ENCODE measurements at places on chromosomes 7 and 10.

DNA sequence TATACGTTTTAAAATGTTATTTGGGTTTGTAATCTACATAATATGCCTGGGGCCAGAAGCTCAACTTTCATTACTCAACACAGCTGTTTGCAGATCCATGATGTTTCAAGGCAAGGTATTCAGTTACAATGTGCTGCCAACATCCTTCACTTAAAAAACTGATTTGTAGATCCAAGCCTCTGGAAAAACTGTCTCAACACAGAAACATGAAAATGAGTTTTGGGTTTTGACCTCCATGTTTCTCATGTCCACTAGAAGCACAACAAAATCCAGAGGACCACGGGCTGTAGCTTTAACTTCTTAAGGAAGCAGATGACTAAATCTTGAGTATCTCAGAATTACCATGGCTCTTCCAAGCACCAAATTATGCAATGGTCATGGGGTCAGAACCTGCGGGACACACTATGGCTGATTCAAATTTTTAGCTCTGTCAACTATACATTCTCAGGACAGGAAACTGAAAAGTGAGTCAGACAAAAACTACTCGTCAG is 247.1 kb upstream of the GRB10 start:
- peak; percentile 39 for DNase-seq

- no peak for DNase-seq
These were observed 207.1 kb upstream of the HDAC9 start for GRCh38 chr7:18288322-18289037.

- DNase-seq: peak; percentile 17
These were observed 32.5 kb upstream of the EIF4H start for GRCh38 chr7:74141705-74142104.

DNA sequence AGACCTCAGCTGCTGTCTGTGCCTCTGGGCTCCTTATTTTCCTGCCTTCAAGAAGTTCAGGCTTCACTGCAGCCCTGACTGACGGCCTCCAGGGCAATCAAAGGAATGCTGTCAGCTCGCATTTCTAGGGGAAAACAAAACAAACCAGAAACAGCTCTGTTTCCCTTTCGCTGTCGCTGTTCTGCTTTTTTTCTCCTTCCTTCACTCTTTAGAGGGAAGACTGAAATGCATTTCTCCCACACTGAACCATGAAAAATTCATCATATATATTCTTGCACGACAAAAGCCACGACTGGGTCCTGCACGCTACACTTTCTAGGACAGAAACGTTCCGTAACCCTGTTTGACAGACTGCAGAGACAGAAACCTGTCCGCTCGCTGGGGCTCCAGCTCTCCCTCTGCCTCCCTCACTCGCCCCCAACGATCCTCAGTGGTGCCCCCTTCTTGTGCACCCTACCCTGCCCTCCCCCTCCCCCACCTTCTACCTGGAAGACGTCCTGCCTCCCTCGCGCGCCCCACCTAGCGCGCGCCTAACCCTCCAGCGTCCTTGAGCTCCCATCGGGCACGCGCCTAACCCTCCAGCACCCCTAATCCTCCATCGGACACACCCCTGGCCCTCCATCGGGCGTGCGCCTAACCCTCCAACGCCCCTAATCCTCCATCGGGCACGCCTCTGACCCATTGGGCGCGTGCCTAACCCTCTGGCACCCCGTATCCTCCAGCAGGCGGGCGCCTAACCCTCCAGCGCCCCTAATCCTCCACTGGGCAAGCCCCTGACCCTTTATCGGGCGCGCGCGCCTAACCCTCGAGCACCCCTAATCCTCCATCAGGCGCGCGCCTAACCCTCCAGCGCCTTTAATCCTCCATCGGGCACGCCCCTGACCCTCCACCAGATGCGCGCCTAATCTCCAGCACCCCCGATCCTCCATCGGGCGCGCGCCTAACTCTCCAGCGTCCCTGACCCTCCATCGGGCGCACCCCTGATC is 37.1 kb downstream of the SVOPL start:
- peak; percentile 30 for DNase-seq

GRCh38 chr10:94206176-94206575 is 156.6 kb downstream of the NOC3L start:
- DNase-seq: no peak

GRCh38 chr10:27041196-27041595 is 59.1 kb downstream of the ANKRD26 start:
- DNase-seq: no peak

- peak; percentile 99 for DNase-seq
These were observed 2.2 kb upstream of the TRIM8 start for GRCh38 chr10:102641880-102642735.

DNA sequence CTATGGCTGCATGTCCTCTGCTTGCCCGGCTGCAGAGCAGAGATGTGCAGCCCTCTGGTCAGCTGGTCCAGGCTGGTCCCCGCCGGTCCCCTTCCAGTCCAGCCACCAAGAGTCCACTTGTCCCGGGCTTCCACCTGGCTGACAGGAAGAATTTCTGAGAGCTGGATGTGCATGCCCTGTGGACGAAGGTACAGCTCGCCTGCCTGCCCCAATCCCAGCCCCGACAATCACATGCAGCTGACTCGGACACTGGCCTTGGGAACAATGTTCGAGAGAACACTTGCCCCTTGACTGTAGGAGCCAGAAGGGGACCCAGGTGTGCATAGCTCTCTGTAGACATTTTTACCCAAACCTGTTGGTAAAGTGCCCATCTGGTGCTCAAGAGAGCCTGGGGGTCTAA is 11.8 kb downstream of the AVPI1 start:
- no peak for DNase-seq

DNA sequence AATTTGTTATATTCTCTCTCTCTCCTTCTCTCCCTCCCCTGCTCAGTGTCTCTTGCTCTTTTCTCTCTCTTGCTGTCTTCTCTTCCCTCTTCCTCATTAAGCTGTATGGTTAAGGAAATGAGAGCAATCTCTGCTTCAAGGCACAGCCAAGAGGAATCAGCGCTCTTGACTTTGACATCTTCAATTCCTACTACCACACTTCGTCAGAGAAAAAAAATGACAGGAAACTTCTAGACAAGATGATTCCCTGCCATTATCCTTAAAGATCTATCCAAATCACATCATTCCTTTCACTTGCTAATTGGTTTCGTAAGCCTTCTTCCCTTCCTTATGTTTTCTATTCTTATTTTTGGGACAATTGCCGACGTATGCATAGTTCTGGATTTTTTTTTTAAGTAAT is 425.0 kb downstream of the KCNMA1 start:
- DNase-seq: no peak

DNA sequence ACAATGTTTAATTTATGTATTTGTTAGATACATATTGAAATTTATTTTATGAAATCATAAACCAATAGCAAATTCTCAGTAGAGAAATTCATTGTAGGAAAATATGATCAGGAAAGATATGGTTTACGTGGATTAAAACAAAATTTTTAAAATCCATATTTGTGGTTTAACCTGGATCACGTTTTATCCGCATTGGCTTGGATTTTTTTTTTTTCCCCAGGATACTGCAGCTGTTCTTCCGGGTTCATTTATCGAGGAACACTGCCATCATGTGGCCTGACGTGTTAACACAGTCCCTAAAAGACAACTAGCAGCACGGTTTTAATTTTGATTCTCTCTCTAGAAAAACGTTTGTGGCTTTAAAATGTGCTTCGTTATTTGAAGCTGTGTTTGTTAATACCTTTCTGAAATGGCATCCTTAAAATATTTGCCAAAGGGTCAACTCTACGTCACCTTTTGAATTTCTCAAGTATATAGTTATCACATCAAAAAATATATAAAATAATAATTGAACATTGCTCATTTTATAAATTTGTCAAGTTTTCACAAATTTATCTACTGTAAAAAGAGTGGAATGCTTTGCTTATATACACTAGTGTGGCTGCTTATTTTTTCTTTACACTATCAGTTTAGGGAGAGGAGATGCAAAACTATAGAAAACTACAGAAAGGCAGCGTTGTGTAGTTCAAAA is 8.7 kb upstream of the ASB4 start:
- DNase-seq: peak; percentile 70

DNA sequence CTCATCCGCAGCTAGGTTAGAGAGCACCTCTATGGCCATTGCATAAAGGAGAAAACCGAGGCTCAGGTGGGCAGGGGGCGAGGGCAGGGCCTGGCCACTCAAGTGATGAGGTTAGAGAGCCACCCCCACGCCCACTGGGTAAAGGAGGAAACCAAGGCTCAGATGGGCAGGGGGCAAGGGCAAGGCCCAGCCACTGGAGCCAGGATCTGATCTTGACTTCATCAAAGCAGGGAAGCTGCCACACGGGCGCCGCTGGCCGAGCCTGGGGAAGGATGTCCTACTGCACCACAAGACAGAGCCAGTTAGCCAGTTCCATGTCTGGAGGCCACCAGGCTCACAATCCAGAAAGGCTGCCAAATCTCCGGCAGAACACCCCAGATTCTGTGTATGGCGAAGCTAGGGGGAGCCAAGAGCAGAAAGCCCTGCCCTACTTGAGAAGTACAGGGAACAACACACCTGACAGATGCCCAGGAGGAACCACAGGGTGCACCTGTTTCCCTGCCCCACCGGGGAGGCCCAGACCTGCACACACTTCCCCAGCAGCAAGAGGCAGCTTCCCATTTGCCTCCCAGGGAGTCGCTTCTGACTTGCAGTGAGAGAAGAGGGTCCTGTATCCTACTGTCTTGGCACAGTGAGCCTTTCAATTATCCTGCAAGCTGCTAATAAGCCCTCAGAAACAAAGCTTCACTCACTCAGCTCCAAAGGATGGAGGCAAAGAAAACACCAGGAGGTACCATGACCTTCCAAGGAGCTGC is 101.9 kb downstream of the TNS3 start:
- no peak for DNase-seq

DNA sequence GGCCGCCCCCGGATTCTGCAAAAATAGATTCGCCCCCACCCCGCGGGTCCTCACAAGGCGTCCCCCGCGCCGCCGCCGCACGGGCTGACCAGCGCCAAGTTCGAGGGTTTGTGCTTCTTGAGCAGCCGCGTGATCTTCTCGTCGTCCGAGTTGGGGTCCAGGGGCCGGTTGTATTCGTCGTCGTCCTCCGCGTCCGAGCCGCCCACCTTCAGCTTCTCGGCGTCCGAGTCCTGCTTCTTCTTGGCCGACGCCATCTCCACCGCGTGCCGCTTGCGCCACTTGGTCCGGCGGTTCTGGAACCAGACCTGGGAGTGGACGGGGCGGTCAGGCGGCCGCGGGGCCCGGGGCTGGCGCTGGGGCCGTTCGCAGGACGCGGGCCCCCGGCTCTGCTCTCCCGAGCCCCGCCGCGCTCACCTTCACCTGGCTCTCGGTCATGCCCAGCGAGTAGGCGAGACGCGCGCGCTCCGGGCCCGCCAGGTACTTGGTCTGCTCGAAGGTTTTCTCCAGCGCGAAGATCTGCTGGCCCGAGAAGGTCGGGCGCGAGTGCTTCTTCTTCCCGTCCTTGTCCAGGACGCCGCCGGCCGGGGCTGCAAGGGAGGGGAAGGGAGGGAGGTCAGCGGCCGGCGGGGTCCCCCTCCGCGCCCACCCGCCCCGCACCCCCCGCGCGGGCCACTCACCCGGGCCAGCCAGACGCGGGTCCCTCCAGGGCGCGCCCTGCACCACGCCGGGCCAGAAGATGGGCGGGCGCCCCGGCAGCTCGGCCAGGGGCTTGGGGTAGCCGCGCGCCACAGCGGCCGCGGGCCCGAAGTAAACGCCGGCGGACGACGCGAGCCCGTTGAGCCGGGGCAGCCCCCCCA is 853 bp downstream of the NKX6-2 start:
- no peak for DNase-seq

- no peak for DNase-seq
These were observed 117.0 kb downstream of the TYW1B start for GRCh38 chr7:72710983-72711382.

- DNase-seq: peak; percentile 14
These were observed 410.3 kb downstream of the KIF20B start for GRCh38 chr10:90111671-90112070.

DNA sequence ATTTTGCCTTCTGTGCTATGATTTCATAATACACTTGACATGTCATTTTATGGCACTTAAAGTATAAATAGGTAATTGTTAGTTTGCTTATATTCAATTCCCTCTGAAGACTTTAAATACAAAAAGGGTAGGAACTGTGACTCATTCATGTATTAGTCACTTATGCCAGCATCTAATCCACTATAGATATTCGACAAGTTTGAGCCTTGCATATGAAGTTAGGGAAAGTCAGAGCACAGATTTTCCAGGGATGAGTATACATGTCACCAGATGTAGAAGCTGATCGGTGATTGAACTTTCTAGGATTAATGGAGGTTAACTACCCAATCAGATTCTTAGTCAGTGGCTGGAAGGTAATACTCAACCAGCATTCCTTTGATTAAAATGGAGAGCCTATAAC is 1321.5 kb downstream of the XPNPEP1 start:
- no peak for DNase-seq

GRCh38 chr7:33287738-33288137 is 158.4 kb downstream of the BBS9 start:
- DNase-seq: no peak

GRCh38 chr7:157739031-157739430 is 402.2 kb downstream of the DNAJB6 start:
- DNase-seq: no peak

- DNase-seq: no peak
These were observed 66.0 kb upstream of the ANKRD1 start for GRCh38 chr10:90986870-90987269.

DNA sequence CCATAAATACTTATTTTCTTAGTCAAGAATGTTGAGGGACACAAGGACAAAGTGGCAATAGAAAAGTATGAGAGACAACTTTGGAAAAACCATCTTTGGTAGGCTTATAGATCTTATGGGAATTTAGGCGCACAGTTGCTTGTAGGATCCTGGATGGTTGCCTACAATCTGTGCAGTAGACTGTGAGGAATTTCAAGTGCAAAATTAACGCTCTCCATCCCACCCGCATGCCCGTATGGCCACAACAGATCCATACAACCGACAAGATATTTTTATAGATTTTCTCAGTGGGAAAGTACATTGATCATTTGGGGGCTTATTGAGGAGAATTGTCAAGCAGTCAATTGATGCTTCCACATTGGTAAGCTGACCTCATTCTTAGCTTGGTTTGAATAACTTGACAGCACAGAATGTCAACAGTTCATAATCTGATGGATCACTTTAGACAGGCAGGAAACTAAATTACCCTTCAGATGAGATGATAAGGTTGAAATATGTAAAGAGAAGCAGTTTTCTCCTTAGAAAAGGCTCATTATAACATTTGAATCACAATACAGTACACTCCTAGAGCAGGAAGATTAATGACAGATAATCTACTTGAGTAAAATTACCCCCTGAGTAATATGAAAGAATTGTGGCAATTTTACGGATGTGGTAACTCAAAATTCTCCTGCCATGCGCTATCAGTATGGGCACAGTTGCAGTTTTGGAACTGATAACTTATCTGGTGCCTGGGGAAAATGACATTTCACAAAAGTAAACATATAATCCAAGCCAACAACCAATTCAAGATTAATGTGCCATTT is 479.7 kb downstream of the KIF20B start:
- DNase-seq: no peak

DNA sequence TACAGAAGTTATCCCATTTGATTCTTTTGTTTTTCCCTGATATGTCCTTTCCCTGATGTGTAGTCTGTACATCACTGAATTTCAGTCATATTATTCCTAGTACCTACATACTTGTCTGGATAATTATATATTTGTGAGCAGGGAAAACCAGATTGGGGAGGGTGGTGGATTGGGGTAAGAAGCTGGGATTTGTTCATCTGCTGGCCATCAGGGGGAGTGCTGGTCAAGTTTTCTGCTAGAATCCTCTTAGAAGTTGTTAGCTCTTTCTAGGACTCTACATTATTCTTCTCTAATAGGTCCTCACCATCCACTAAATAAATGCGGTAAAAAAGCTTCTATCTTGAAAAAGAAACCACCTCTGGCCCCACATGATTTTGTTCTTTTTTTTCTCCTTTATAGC is 232.7 kb upstream of the TAC1 start:
- peak; percentile 40 for DNase-seq
